ENCODE measurements at places on chromosomes 2 and 18.

- DNase-seq: no peak
Observed at GRCh38 chr2:42450136-42450535, 43.6 kb downstream of the KCNG3 start.

- DNase-seq: no peak
Observed at GRCh38 chr2:181357979-181358378, 99.2 kb upstream of the ITGA4 start.

- peak; percentile 88 for DNase-seq
Observed at GRCh38 chr2:219029829-219030165, 11.5 kb downstream of the CFAP65 start.

DNA sequence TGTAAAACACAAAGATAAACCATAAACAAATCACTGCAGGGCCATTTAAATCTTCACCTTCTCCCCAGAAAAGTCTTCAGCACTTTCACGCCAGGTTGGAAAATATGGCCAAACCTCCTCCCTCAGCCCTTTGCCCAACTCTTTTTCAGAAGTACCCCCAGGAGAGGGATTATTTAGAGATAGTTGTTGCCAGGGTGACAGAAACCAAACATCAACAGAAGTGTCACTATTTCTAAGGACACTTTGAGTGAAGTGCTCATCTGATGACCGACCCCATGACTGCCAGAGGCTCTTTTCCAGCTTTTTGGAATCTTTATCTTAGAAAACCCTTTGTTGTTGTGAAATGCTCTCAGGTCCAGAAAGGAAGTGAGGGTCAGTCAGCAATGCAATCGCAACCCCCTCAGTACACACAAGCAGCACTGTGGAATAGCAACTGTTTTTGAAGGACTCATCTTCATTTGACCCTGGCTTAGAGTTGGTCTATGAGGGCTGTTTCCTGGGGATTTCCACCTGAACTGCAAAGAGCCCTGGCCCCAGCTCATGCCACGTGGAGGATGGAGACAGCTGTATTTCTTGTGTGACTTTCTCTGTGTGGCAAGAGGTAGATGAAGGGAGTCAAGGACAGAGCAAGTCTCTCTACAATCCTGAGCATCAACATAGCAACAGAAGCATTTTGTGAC is 114.0 kb upstream of the STON1 start:
- DNase-seq: no peak

GRCh38 chr2:236657215-236657614 is 87.6 kb downstream of the ACKR3 start:
- no peak for DNase-seq

- no peak for DNase-seq
Observed at GRCh38 chr18:26553943-26554342, 5.6 kb upstream of the KCTD1 start.

DNA sequence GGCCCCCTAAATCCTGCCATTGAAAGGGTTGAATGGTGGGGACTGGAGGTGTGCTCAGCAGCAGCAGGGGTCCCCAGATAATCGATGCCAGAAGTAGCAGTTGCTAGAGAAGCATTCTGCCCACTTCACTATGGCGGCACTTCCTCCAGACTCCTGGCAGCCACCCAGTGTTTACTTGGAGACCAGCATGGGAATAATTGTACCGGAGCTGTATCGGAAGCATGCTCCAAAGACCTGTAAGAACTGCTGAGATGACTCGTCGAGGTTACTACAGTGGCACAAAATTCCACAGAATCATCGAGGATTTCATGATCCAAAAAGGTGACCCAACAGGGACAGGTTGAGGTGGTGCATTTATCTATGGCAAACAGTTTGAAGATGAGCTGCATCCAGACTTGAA is 11.0 kb upstream of the GAREM2 start:
- DNase-seq: no peak

DNA sequence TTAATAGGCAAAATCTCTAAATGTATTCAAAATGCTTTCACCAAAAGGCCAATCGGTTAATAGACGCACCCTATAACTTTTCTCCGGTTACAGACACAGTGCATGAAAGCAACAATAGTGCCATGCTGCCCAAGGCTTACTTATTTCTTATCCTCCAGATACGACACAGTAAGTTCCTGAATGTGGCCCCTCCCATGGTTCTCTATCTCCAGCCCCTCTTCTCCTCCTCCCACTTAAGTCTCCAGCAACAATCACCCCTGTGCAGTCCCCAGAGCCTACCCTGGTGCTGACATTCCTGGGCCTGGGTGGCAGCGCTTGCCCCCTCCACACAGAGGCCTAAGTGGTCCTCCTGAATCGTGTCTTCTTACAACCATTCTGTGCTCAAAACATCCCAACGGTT is 3.6 kb downstream of the KIDINS220 start:
- no peak for DNase-seq

DNA sequence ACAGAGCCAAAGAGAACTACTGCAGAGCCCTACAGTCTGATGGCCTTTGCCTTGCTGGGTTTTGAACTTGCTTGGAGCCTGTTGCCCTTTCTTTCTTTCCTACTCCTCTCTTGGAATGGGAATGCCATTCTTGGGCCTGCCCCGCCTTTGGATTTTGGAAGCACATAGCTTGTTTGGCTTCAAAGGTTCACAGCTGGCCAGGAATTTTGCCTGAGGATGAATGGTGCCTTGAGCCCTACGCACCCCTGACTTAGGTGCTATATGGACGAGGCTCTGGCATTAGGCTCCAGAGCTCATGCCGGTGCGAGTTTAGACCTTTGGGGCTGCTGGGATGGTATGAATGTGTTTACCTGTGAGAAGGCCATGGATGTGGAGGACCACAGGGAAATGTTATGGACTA is 663.3 kb upstream of the HS6ST1 start:
- DNase-seq: no peak

DNA sequence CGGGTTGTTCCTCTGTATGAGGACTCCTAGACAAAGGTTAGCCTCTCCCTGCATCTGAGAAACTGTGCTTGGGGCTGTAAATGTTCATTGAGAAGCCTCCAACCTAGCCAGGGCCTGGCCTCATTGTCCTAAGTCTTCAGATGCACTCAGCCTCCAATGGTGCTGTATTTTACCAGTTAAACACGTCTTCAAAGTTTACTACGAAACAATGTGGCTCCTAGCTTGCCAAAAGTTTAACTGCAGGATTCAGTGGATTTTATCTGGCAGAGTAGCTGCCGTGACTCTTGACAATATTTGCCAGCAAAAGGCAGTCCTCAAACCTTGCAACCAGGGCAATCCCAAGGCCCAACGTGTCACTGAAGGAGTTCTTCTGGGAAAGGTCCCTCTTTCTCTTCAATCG is 1.1 kb downstream of the PID1 start:
- peak; percentile 48 for DNase-seq

DNA sequence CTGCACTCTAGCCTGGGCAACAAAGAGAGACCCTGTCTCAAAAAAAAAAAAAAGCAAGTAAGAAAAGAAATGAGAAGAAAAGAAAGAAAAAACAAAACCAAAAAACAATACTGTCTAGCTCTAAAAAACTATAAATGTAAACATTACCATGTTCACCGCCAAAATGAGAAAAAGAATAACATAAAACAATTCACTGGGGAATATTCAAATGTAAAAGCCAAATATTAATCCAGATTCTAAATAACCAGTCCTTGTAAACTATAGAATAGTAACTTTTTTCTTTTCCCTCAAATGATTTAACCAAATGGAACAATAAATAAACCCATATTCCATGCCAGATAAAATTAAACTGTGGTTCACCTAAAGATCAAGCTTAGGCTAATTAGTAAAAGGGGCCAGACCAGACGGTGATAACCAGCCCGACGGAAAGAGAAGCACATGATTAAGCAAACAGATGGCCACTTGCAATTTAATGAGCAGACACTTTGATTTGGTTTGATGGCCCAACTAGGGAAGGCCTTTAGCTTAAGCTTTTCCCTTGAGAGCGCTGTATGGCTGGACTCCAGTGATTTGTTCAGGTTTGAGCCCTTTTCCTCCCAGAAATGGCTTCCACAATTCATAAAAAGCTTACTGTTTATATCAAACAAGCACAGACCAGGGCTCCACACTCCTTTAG is 39.4 kb upstream of the ZNF397 start:
- DNase-seq: no peak
